H4 (cell line): ENCODE measurements at places on chromosomes 11 and 22.

- DNase-seq: no peak
These were observed 137.1 kb downstream of the ARHGAP42 start for GRCh38 chr11:100824041-100824809.

- DNase-seq: peak; percentile 30
These were observed 10.4 kb upstream of the MRPL17 start for GRCh38 chr11:6693342-6694228.

- no peak for DNase-seq
These were observed 158.7 kb upstream of the SYT13 start for GRCh38 chr11:45444796-45445195.

- no peak for DNase-seq
These were observed 67.0 kb upstream of the CCND1 start for GRCh38 chr11:69573761-69574607.

DNA sequence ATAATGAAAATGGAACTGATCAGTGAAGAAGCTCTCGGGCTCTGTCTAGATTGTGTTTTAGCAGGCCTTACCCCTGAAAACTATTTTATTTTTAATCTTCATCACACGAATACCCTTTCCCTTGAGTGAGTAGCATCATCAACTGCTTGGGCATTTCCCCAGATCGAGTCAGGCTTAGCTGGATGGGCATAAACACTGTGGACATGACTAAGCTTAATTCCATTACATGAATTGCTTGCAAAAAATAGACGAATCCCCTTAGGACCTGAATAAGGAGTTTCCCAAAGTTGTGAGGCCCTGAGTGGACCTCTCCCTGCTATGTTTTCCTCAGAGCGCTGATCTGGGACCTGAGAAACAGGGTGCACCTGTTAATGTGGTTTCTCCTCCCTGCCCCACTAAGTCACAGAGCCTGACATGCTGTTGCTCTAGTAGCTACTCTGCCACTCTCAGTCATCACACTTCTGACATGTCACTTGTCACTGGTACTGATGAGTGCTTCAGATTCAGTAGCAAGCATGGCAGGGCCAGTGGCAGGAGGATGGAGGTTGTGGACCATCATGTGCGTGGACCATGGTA, 53.5 kb downstream of the ENDOD1 start:
- no peak for DNase-seq

GRCh38 chr11:57095896-57096295, 85.9 kb upstream of the LRRC55 start:
- DNase-seq: no peak

- no peak for DNase-seq
These were observed 143.0 kb downstream of the MPPED1 start for GRCh38 chr22:43554694-43555365.

DNA sequence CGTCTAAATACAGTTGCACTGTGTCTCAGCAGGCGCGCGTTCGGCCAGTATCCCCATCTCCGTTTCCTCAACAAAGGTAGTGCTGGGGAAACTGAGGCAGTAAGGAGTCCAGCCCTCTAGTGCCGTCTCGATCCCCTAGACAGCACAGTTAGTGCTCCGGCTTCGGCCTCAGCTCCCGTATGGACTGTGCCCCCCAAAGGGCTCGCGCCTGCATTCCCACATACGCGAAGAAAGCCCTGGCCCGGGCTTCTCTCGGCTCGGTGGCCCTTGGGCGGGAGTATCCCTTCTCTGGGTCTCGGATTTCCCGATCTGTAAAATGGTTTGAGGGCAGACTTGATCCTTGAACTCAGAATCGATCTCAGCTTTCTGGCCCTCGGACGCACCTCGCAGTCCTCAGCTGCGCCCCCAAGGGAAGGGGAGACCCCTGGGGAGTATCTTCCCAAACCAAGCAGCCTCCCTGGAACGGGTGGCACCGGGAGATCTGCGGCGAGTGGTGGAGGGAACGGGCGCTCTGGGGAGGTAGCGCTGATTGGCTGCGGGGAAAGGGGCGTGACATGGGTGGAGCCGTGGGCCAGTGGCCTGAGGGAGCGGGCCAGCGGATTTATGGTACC, 759 bp upstream of the PEX16 start:
- DNase-seq: peak; percentile 79

DNA sequence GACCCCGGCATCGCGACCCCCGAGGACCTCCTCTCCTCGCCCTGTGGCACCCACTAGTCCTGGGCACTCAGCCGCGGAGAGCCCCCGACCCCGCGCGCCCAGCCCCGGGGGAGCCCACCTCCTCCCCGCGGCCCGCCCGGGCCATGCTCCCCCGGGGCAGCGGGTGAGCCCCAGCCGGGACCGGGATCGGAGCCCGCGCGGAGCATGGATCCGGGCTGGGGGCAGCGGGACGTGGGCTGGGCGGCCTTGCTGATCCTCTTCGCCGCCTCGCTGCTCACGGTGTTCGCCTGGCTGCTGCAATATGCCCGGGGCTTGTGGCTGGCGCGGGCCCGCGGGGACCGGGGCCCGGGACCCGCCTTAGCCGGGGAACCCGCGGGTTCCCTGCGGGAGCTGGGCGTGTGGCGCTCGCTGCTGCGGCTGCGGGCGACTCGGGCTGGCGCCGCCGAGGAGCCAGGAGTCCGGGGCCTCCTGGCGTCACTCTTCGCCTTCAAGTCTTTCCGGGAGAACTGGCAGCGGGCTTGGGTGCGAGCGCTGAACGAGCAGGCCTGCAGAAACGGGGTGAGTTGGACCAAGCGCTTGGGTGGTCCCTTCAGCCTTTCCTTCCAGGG, 498 bp downstream of the C2CD2L start:
- DNase-seq: no peak

DNA sequence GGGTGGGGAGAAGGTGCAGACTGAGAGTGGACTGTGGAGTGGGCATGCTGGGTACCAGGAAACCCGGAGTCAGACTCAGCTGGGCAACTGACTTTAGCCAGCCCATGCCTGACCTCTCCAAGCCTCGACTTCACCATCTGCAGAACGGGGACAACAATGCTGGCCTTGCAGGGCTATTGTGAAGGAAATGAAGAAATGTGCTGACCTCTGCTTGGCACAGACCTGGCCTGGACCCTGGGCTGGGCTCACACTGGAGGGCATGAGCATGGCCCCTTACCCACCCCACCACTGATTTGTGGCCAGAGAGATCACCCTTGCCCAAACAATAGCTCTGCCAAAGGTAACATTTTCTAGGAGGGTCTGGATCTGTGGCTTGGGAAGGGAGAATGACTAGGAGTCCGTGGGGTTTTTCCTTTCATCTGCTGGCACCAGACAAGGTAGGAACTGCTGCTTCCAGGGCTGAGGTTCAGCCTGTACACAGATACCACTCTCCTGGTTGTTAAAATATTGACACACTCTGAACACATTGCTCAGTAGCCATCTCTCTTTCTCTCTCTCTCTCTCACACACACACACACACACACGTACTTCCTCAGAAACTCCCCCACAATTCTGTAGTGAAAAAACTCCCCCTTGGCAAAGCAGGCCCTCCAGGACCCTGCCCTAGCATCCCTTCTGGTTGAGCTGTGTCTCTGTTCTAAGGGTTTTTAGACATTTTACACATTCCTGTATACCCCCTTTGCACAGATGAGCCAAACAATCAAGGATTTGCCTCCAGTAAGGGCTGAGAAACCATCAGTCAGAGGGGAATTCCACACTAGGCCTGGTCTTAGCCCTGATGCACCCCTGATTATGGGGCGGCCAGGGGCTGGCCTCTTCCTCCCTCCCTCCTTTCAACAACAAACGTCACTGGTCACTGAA, 1.0 kb downstream of the MOGAT2 start:
- no peak for DNase-seq

- DNase-seq: no peak
These were observed 8.3 kb downstream of the GAS2 start for GRCh38 chr11:22674470-22675439.

GRCh38 chr22:45673482-45674175, 2.0 kb downstream of the ATXN10 start:
- DNase-seq: no peak

DNA sequence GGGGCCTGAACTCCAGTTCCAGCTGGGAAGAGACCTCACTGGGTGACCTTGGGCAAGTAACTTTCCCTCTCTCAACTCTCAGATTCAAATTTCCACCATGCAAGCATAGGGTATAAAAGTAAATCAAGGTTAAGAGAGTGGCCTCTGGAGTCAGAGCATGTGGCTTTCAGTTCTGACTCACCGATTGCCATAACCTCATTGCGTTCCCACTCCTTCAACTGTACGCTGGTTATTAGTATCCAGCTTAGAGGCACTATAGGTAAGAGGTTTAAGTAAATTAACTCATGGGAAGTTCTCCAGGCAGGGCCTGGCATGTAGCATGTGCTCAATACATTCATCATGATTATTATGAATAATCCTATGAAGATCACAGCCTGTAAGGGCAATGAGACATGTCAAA, 88.3 kb downstream of the FBXO7 start:
- DNase-seq: no peak

DNA sequence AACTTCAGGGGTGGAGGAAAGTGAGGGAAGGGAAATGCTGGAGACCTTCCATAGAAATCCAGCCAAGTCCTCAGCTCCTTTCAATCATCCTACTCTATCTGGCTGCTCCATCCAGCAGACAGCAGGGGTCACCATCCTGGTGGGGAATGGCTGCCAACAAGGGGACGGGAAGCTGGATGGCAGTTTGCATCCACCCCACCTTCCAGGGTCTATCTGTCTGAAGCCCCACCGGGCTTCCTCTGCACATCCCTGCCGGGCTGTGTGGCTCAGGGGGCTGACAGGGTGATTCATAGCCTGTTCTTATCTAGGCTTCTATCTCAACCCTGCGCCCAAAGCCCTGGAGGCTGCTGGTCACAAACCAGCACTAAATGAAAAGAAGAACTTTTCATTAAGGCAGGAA, 1.1 kb downstream of the SYTL2 start:
- DNase-seq: peak; percentile 30
